ENCODE measurements at places on chromosomes 16 and 17.
A peak's percentile ranks its signal among the peaks of the same experiment; 100 is the strongest.

DNA sequence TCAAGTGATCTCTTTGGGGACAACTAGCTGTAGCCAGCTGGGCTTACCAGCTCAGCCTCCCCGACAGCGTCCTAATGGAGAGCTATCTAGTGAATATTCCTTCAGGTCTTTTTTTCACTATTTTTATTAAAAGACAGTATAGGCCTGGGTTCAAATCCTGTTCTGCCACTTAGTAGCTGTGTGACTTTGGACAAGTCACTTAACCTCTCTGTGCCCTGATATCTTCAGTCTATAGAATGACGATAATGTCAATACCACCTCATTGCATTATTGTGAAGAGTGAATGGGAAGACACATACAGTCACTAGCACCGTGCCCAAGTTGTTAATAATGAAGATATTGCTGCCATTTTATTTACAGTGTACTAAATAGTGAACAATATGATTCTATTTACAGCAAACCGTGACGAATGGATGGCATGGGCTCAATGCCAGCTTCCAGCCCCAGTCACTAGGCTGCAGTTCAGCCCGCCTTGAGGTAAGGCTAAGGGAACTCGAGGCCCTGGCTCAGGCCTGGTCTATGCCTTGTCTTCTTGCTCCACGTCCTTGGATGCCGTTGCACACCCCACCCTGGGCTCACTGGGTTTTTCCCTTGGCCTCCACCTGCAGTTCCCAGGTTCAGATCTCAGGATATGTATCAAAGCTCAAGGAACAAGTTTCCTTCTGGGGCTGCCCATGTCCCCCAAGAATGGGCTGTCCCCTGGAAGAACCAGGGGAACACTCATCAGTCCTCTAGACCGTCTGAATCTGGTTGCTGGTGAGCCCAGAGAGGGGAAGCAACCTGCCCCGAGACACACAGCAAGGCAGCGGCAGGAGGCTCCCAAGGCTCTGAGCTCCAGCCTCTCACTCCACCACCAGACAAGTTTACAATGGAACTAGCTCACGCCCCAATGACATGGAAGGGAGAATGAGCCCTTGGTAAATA, 95.4 kb upstream of the TNRC6C start:
- no peak for DNase-seq

GRCh38 chr16:59259074-59259949, 525.2 kb upstream of the GOT2 start:
- DNase-seq: no peak

GRCh38 chr16:88339930-88340754, 42.6 kb upstream of the ZNF469 start:
- DNase-seq: no peak

- DNase-seq: no peak
These were observed 11.7 kb upstream of the ST6GALNAC2 start for GRCh38 chr17:76597156-76598003.

- DNase-seq: no peak
These were observed 32.5 kb upstream of the DHRS7B start for GRCh38 chr17:21094298-21094704.

GRCh38 chr17:56064506-56064905, 88.8 kb upstream of the ANKFN1 start:
- no peak for DNase-seq

- no peak for DNase-seq
These were observed 224.6 kb upstream of the GOT2 start for GRCh38 chr16:58958749-58959148.

- no peak for DNase-seq
These were observed 23.8 kb downstream of the EEF2K start for GRCh38 chr16:22229889-22230288.

- DNase-seq: no peak
These were observed 324.3 kb downstream of the FOXL1 start for GRCh38 chr16:86902656-86903001.

GRCh38 chr16:8740775-8741355, 56.6 kb downstream of the TMEM186 start:
- no peak for DNase-seq

DNA sequence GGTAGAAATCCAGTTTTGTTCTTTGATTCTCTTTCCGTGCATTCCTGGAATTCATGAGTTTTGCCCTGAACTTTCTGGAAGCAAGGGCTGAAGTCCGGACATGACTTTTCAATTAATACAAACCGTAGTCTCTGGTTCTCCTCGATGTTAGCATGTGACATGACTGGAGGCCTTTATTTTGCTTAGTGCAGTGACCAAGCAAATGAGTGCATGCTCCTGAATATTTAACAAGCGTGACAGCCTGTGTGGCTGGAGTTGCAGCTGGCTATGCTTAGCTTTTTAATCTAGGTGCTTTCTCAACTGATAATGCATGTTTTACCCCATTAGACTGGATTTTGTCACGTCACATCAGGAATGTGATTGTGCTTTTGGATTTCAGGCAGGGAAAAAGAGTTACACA, 302.1 kb downstream of the MAP2K6 start:
- DNase-seq: no peak

GRCh38 chr17:50807009-50807408, 28.4 kb upstream of the WFIKKN2 start:
- no peak for DNase-seq

DNA sequence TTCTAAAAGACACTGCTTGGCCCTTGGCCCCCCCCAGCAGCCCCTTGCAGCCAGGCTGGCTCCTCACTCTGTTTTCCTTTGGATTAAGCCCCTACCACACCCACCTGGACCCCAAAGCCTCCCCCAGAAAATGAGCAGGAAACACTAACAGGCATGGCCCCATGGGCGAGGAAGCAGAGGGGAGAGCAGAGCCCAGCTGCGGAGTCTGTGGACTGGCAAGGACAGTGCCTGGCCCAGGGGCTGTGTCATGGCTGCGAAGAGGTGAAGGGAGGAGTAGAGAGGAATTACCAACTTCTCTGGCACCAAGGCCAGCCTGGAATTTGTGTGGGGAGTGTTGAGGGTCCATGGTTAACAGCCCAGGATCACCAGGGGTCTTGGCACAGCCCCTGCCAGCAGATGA, 47.4 kb downstream of the MRC2 start:
- no peak for DNase-seq

DNA sequence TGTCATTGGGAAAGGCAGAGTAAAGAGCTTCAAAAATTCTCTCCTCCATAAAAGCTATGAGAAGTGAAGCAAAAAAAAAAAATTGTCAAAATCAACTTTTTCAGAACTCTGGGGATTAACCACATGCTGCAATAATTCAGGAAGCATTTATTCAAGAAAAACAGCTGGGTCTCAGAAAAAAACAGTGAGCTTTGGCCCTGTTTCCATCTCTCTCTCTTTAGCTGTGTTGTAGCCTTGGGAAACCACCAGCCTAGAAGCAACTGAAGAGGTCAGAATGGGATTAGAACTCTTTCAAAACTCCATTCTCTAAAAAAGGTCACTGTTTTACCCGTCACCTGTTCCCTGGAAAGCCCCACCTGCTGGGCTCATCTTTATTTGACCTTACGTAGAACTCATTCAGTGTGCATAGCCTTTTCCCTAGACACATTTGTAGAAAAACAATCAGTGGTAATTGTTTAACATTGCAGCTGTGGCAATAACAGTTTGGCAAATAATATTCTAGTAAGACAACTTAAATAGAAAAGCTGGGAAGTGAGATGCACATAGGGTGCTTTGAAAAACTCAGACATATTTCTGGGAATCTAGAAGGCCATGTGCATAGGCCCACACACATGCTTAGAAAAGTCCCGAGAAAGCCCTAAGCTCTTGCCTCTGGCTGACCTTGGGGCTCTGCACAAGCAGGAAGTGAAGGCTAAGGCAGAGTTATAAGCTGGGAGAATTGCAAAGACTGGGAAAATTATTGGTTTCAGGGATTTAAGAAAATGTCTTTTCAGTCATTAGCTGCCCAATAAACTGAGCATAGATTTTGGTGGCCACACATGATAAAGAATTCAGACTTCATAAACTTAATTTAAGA, 18.0 kb downstream of the SLC5A11 start:
- DNase-seq: no peak

- DNase-seq: no peak
These were observed 185.1 kb downstream of the KIF2B start for GRCh38 chr17:54007855-54008254.

DNA sequence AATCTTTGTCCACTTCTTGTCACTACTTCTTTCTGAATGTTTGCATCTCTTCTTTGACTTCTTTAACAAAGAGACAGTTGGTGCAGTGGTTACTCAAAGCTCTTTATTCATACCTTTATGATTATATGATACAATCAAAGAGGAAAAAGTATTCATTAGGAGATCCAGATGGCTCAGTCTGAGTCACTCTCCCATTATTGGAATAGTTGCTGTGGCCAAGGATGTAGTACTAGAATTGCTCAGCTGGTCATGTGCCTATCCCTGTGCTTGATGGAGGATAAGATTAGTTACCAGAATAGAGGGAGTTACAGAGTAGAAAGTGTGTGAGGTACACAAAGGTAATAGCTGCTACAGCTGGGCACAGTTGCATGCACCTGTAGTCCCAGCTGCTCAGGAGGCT, 18.3 kb downstream of the BCAS3 start:
- no peak for DNase-seq

GRCh38 chr17:31558748-31559583, 167.5 kb downstream of the RAB11FIP4 start:
- DNase-seq: peak; percentile 33

- peak; percentile 84 for DNase-seq
These were observed 5.6 kb downstream of the RARA start for GRCh38 chr17:40314584-40314956.

GRCh38 chr16:5070431-5071186, 1.0 kb upstream of the ALG1 start:
- DNase-seq: no peak

DNA sequence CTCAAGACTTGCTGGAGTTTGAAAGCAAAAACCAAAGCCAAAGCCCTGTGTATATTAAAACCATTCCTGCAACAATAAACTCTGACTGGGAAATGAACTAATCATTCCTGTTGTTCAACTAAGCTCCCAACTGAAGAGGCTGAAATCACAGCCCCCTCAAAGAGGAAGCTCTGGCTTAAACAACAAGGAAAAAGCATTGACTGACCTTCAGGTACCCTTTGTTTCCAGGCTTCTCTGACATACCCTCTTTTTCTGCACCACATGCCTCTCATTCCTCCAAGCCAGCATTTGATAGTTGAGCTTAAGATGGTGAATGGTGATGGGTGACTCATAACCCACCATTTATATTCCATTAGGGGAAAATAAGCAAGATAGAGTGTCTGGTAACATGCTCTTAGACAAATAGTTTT, 470.9 kb upstream of the SOX9 start:
- no peak for DNase-seq

DNA sequence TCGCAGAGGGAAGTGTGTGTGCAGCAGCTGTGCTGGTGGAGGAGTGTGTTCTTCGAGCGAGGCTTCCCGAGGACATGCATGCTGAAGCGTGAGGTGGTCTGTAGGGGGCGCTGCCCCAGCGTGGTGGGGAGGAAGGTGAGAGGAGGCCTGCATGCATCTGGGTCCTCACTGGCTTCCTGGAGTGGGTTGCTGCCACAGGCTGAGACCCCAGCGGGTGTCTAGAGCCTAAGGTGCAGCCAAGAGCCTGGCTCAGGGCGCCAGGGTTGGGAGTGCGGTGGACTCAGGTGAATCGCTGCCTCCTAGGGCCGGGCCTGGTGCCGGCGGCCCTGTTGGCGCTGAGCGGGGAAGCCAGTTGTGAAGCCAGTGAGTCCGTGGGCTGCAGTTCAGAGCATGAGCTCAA, 7.5 kb upstream of the HSD3B7 start:
- DNase-seq: no peak

DNA sequence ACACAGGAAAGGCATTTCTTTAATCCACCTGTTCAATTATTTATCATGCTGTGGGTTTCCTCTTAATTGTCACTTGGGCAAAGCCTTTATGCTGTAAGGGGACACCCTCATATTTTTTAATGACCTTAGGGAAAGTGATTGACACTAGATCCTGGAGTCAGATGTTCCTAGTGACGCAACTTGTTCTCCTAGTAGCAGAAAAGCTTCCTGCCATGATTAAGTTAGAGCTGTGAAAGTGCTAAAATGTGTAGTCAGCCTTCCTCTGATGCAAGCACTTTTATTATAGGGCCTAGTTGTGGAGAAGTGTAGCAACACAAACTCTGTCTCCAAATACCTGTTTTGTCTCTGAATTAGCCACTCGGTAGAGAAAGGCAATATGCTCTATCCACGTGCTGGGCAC, 12.3 kb downstream of the TMEM100 start:
- DNase-seq: no peak

DNA sequence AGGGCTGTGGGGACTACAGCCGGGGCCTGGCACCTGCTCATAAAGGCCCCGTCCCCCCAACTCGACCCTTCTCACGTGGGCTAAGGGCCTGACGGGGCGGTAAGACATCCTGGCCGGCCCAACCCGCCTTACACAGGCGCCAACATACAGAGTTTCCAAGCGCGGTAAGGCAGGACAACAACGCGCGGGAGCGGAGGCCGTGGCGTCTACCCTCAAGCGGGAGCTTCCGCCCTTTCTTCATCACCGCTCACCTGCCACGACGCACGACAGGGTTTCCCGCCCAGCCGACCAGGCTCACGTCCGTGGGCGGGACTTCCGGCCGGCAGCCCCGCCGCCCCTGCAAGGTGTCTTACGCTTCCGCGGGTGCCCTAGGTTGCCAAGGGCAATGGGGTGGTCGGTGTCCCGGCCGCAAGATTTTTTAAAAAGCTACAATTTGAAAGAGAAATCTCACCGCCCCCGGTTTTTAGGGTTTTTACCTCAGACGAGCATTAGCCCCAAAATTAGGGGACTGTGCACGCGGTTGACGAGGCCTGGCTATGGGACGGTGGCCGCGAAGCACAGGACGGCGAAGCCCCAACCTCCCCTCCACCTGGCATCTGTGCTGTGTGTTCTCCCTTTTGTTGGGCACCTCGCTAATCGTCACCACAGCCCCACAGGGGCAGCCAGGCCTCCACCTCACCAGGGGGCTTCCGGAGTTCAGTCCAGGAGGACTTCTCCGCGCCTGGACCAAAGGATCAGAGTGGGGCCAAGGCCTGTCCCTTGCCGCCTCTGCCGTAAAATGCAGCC, at the start of gene TERB1:
Gene TERB1, minus strand, starts transcription at position 265 of the 786 bp plus-strand sequence. CDS start 4,786 bp downstream, outside the sequence.
- DNase-seq: no peak

DNA sequence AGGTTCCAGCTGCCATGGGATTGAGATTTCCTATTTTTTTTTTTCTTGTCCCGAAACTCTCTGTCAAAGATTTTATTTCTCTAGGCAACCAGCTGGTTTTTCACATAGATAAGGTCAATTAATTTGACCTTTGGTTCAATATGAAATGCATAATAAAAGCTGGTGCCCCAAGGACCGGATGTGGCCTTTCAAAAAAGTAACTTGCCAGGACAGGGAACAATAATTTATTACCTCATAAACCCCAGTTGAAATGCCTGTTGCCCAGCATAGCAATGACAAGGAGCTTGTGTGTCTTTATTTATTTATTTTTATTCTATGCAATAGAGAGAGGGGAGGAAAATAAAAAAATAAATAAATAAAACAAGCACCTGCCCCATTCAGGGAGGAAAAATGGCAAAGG, 472.7 kb downstream of the KCNJ2 start:
- no peak for DNase-seq

GRCh38 chr17:7745748-7746470, 28.4 kb downstream of the DNAH2 start:
- no peak for DNase-seq

- DNase-seq: no peak
These were observed 63.2 kb downstream of the SSH2 start for GRCh38 chr17:29866746-29867404.
